ENCODE measurements at places on chromosomes 7 and 10. TPM values are rescaled to one million over a fixed set of nuclear protein-coding genes. Genes with fewer than 3 reads are reported as not detected.

The GFRA1 gene
- 41.5 TPM for total RNA-seq

GRCh38 chr10:29736366-29737073 lies 101.7 kb upstream of the SVIL start:
- H3K36me3 ChIP-seq = no peaks in the 10 kb centered on the region
- peak; percentile 76 for DNase-seq
- H3K4me3 ChIP-seq = peak overlapping the region; percentile 86

DNA sequence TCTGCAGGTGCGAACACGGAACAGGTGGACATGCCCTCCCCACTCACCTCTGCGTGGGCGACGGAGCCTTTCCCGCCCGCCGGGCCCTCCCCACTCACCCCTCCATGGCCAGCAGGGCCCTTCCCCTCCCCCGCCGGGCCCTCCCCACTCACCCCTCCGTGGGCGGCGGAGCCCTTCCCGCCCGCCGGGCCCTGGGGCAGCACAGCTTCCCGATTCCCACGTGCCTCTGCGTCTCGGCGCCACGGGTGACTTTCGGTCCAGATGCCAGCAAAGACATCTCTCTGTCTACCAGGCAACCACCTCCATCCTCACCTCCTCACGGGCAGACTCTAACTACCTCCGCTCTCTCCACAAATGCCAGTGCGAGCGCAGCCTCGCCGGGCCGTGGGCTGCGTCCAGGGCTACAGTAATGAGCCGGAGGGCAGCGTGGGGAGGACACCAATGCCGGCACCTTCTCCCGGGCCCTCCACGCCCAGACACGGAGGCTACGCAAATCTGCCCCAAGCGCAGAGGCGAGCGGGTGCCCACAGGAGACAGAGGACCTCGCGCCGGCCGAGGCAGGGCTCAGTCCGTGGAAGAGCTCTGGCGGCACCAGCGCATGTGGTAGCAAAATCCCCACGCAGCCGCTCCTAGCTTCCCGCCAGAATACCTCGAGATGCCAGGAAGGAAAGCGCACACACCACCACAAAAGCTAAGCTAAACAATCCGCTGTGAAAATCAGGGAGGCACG lies 21.8 kb downstream of the GPER1 start:
- no peak overlapping the region for H3K27ac ChIP-seq
- H3K4me3 ChIP-seq = no peak overlapping the region
- DNase-seq = no peak
- no peaks in the 10 kb centered on the region for H3K27me3 ChIP-seq
- no peaks in the 10 kb centered on the region for H3K36me3 ChIP-seq
- peaks cover 55% of the 10 kb centered on the region for H3K4me1 ChIP-seq

DNA sequence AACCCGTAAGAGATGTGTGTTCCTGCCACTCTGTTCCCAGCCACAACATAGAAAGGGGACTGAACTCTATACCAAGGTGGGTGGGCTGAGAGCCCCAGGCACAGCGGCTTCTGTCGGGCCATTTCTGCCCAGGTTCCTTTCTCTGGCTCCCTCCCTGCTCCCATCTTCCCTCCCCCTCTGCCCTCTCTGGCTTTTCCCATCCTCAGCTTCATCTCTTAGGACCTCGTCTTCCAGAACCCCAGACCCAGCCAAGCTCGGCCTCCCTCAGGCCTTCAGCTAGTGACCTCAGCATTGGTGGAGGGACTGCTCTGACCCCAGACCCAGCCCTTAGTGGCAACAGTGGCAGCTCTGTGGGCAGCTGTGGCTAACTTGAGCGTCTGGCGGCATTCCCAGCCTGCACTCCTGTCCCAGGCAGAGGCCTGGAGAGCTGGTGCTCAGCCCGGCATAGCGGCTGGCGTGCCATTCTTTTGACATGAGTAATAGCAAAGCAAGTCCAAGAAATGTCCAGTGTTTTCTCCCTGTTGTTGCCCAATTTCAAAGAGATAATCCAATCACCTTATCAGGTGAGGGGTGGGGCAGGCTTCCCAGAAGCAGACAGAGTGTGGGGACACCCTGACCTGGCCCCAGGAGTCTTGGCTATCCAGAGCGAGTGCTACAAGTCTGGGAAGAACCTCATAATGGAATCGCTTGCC lies 15.9 kb downstream of the PTPRE start:
- no peak overlapping the region for H3K4me3 ChIP-seq
- H3K36me3 ChIP-seq = no peaks in the 10 kb centered on the region
- no peaks in the 10 kb centered on the region for H3K27me3 ChIP-seq
- DNase-seq = peak; percentile 82
- H3K27ac ChIP-seq = peak overlapping the region; percentile 85

DNA sequence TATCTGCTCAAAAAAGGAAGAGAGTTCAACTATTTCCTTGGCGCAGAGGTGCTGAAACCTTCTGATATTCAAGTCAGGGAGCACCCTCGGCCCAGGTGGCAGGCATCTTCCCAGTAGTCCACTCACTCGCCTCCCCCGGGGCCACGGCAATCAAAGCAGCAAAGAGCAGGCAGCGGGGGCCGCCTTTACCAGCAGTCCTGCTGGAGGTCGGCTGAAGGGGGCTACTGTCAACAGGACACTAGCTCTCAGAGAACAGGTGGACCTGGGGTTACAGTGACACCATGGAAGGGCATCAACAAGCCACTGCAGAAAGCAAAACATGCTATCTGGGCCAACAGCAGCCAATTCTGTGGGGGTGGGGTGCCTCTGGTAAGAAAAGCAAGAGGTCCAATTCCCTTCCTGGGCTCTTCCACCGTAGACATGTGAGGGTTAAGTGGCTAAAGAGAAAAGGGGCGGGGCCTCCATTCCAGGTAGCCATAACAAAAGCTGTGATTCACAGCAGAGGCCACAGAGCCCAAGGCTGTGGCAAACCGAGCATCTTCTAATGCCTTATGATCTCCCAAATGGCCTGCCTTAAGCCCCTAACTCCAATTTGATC lies 9.4 kb downstream of the FZD9 start:
- peaks cover 78% of the 10 kb centered on the region for H3K36me3 ChIP-seq
- no peaks in the 10 kb centered on the region for H3K27me3 ChIP-seq
- peaks cover 63% of the 10 kb centered on the region for H3K4me1 ChIP-seq
- DNase-seq = peak; percentile 64
- peak overlapping the region; percentile 91 for H3K27ac ChIP-seq

DNA sequence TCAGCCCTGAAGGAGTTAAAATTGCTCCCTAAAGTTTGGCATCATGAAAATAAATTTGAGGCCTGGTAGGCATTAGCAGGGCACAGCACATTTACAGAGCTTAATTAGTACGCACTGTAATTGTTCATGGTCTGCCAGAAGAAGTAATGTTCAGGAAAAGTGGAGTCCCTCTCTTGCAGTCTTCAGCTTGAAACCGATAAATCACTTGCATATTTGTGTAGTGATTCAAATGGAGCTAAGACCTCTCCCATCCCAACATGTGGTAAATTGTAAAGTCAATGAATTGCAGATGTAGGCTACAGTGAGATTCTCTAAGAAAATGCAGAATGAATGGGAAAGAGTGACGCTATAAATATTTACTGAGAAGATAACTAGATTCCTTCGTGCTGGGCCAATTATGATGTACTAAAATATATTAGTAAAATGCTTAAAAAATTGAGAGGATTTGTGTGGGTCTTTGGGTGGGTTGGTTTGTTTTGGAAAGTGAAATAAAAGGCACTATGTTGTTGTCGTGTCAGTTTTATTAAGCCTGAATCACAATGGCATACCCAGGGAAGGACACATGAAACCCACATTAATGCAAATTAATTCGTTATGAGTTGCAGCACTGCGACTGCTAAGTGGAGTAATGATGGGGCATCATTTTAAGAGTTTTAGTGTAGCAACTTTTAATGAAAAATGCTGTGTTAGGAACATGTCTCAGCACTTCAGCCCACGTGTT lies 8.4 kb downstream of the TCF7L2 start:
- no peaks in the 10 kb centered on the region for H3K27me3 ChIP-seq
- H3K27ac ChIP-seq = peak overlapping the region; percentile 99
- peak; percentile 96 for DNase-seq
- H3K4me1 ChIP-seq = peaks cover 39% of the 10 kb centered on the region
- no peak overlapping the region for H3K4me3 ChIP-seq
- H3K36me3 ChIP-seq = peaks cover 4% of the 10 kb centered on the region

GRCh38 chr7:805261-805660 lies 27.0 kb upstream of the SUN1 start:
- no peaks in the 10 kb centered on the region for H3K27me3 ChIP-seq
- peaks cover 21% of the 10 kb centered on the region for H3K4me1 ChIP-seq
- H3K4me3 ChIP-seq = no peak overlapping the region

DNA sequence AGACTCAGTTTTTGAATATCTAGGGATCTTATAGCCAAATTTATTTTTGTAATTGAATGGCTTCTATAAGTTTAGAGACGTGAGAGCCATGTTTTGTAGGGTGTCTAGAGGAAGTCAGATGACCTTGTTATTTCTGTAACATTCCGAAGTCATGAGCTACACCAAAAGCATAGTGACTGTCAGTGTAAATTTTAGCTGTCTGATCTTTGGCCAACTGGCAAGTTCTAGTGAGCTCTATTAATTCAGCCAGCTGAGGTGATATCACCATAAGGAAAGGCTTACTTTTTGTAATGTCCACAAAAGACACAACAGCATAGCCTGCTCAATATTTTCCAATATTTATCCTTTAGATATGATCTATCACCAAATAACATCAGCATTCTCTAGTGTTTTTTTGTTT lies 9.9 kb upstream of the NT5C3A start:
- peak; percentile 47 for DNase-seq
- H3K27ac ChIP-seq = no peak overlapping the region
- no peaks in the 10 kb centered on the region for H3K36me3 ChIP-seq
- peaks cover 5% of the 10 kb centered on the region for H3K27me3 ChIP-seq
- no peak overlapping the region for H3K4me3 ChIP-seq

Data from muscle of leg (tissue), 16 donors.